ENCODE measurements at places on chromosomes 3 and 15.

DNA sequence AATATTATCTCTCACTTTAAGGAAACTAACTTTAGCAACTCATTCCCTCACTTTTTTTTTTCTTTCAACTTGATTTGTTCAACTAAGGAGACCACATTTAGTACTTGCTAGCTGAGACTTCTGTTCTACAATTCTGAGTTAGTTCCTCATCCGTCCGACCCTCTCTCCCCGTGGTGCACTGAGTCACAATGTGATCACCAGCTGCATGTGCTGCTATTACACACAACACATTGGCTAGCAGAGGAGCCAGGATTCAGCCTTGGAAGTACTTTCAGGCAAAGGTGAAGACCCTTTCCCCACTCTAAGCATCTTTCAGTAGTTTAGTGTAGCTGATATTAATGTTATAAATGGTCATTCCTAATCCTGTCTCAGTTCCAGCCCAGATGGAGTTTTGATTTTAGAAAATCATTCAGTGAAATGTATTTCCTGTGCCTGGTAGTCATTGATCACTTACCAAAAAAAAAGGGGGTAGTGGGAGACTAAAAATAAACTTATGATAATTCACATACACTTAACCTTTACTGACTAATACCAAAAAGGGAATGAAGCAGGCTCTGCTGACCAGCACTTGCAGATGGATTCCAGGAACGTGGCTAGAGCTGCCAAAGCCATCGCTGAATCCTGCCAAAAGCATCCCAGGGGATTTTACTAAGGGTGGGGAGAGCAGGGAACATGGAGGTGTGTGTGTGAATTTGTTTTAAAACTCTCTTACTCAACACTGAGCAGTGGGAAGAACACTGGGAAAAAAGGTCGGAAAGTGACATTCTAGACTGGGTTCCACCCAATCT lies 424.8 kb downstream of the LPP start:
- peak; percentile 78 for DNase-seq

DNA sequence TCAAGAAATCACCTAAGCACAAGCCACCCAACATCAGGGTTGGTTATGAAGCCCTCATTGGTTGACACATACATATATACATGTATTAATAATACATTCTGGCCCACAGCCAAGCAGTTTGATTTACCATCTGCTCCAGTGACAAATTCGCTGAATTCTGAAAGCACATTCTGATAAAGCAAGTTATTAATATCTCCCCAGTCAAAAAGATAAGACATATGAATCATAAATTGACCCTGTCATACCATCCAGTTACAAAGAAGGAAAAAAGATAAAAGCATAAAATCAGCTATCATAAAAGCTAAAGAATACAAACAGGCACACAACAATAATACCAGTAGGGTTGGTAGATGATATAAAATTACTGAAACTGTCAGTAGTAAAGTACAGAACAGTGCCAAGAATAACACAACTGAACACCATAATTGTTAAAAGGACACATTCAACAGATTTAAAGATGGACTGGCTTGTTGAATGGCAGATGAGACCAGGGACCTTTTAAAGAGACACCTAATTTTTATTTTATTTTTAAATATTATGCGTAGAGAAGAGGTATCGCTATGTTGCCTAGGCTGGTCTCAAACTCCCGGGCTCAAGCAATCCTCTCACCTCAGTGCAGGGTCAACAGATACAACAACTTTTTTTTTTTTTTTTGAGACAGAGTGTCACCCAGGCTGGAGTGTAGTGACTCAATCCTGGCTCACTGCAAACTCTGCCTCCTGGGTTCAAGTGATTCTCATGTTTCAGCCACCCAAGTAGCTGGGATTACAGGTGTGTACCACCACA lies 7.7 kb downstream of the SNX4 start:
- DNase-seq: no peak

GRCh38 chr15:28891588-28891987 lies 5.8 kb downstream of the APBA2 start:
- no peak for DNase-seq

DNA sequence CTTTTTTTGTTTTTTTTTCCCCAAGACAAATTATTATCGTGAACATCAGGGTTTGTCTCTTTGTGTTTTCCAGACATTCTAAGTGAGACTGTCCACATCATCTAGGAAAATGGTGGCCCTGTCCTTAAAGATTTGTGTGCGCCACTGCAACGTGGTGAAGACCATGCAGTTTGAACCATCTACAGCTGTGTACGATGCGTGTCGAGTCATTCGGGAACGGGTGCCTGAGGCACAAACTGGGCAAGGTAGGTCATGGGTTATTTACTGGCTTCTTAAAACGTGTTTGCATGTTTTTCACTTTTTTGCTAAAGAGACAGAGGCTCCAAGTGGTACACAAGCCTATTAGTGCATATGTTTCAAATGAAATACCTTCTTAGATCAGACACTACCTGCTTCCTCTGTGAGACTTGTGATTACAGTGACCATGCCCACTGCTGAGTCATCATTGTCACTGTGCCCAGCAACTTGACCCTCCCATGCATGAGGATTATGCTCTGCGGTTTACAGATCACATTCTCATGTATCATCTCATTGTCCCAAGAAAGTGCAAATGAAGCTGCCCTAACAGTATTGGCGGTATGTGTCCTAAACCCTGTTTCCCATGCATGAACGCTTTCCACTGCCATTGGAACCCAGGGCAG lies 395.2 kb upstream of the TPM1 start:
- DNase-seq: peak; percentile 78

GRCh38 chr3:178283561-178283960 lies 252.7 kb upstream of the KCNMB2 start:
- DNase-seq: no peak

GRCh38 chr3:105166893-105167292 lies 199.8 kb upstream of the ALCAM start:
- DNase-seq: no peak

GRCh38 chr3:77648214-77648613 lies 608.3 kb downstream of the ROBO2 start:
- no peak for DNase-seq

DNA sequence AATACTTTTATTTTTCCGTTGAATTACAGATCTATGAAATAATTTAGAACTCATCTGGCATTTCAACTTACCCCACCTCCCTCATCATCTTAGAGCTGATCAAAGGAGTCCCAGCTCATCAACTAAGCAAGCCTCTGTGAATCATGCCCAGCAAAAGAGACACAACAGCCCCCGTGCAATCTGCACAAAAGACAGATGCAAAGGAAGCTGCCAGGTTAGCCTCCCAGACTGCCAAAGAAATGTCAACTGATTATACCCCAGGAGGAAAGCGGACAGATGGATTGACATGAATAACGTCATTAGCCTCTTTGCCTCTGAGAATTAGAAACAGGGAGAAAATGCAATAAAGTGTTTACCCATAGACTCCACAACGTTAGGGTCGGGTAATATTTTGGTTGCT lies 75.0 kb downstream of the GABRB3 start:
- no peak for DNase-seq

All from GM04504 (cell line).